HuH-7 (cell line): ENCODE measurements at places on chromosomes 2 and 18.

DNA sequence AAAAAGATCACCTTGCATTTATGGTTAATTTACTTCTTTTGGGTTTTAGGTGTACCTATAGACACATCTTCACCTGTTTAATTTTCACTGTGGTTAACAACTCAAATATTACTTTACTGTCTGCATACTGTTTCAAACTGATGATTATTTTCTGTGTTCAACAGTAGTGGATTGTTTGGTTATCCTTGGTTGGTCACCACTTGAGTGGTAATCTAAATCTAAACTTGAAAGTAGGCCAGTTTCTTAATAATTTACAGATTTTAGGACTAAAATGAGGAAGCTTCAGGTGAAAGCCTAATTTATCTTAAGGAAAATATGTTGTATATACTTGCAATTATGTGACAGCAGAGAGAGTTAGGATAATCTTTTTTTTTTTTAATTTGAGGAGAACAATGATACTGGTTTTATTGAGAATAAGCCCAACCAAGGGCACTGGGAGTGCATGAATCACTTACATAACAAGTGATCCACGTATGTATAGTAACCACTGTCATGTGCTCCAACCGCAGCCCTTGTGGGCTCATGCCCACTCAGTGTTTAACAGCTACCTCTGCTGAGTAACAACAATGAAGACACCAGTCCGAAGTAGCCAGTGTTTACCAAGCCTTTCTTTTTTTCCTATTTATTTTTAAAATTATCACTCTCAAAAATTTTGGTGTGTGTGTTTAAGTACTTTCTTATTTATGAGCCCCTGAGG, 31.0 kb upstream of the WDSUB1 start:
- DNase-seq = no peak

DNA sequence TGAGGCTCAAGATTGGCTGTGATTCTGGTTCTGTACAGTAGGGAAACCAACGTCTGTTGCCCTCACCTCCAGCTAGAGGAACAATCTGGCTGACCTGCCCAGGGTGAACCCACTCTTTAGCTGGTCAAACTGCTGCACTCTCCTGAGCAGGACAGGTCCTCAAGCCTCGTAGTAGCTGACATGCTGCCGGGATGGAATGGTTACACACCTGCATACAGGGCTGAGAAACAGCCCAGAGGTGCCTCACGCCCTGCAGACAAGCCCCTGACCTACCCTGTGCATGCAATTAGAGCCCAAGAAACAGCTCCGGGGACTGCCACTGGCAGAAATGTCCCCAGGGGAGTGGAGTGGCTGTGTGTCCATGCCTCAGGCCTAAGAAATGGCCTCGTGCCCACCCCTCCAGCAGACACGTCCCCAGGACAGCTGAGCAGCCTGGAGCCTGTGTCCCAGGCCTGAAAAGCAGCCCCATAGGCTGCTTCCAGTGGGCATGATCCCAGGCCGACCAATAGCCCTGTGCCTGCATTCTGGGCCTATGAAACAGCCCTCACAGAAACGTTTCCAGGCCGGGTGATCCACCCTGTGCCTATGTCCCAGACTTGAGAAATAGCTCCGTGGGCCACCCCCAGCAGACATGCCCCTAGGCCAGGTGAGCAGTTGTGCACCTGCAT, 25.4 kb downstream of the BOLL start:
- DNase-seq = no peak

DNA sequence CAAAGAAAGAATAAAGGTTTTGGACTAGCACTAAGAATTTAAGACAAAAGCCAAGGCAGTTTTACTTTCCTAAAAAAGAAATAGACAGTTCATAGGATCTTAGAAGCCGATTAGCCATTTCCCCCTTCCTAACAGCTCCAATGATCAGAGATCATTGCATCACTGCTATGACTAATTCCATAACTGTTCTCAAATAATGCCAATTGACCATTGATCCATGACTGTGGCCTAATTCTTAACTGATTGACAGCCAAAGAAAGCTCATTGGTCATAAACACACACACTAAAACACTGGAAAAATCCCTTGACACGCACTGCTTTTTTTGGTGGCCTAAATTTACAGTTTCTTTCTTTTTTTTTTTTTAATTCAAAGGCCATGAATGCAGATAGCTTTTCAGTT, 345.0 kb upstream of the ACVR2A start:
- peak; percentile 24 for DNase-seq

DNA sequence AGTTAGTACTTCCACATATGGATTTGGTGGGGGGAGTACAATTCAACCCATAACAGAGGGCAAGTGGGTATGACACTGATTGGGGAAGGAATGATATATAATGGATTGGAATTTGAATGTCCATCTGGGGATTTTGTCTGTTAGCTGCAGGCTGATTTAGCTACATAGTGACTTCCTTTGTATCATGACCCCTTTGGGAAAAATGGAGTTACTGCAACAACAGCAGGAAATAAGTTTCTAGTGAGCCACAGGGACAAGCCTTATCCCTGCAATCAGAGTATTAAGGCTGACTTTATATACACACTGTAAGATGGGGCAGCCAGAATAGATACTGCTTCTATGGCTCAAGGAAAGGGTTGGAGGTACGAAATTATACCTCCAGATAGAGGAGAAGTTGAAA, 404.4 kb upstream of the MEIS1 start:
- DNase-seq = no peak

GRCh38 chr2:222450021-222450420, 25.7 kb downstream of the SGPP2 start:
- no peak for DNase-seq

DNA sequence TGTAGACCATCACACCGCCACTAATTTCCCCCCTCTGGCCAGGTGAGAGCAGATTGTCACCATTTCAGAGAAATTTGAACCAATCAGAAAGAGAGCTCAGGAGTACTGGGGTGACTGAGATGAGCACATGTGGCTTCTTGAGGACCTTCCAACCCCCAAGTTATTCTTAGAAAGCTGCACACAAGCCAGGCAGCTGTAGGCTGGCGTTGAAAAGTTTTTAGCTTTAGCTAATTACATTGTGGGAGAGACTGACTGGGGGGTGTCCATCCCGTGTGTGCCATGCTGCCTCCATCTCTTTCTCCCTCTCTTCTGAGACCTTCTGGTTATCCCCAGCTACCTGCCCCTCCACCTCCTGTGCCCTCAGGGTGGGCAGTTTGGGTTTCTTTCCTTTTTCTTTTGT, 154.0 kb downstream of the AGAP1 start:
- DNase-seq = no peak

GRCh38 chr2:232235716-232236115, 142.8 kb upstream of the ALPP start:
- no peak for DNase-seq

DNA sequence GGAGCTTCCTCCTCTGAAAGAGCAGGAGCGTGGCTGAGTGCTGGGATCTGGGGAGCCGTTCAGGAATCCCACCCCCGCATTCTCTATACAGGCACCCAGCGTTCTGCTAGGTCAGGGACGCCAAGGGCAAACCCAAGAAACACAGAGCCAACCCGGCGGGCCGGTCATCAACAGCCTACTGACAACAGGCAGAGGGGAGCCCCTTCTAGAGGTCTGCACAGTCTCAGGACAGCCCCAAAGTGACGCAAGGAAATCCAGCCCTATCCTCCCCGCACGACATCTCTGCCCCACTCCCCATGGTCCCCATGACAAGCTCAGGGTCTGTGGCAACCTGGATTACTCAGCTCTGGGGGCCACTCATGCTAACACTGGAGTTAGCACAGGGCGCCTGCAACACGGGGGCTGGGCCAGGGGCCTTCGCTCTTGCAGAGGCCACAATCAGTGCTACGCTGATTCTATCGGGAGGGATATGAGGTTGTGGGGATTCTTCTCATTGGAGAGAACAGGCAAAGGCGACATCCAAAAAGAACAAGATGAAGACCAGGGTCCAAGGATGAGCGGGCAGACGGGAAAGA, 81.6 kb downstream of the PXDN start:
- DNase-seq = no peak

GRCh38 chr2:195575879-195576401, 81.1 kb upstream of the SLC39A10 start:
- peak; percentile 40 for DNase-seq

- DNase-seq = no peak
Observed at GRCh38 chr2:190666895-190667294, 18.0 kb downstream of the NAB1 start.

- DNase-seq = no peak
Observed at GRCh38 chr2:223929571-223930102, 15.5 kb downstream of the WDFY1 start.

DNA sequence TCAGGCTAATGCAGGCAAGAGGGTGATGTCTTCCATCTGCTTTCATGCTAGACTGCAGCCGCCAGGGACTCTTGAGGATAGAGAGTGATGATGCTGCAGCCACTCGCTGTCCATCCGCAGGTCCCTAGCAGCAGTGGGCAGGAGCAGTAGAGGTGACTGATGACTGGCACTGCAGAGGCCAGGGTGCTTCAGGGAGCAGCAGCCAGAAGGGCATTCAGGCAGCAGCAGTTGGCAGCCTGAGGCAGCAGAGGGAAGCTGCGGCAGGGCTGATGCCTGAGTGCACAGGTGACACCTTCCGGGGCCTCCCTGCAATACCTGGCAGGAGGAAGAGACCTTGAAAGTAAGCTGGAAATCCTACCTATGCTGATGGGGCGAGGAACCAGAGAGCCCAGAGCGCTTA, 214.2 kb downstream of the ICOS start:
- no peak for DNase-seq

DNA sequence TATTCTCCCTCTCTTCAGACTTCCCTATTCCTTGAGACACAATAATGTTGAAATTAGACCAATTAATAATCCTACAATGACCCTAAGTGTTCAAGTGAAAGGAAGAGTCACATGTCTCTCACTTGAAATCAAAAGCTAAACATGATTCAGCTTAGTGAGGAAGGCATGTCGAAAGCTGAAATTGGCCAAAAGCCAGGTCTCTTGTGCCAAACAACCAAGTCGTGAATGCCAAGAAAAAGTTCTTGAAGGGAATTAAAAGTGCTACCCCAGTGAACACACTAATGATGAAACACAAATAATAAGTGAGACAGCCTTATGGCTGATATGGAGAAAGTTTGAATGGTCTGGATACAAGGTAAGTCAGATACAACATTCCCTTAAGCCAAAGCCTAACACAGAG, 115.4 kb downstream of the PXDN start:
- DNase-seq = no peak

DNA sequence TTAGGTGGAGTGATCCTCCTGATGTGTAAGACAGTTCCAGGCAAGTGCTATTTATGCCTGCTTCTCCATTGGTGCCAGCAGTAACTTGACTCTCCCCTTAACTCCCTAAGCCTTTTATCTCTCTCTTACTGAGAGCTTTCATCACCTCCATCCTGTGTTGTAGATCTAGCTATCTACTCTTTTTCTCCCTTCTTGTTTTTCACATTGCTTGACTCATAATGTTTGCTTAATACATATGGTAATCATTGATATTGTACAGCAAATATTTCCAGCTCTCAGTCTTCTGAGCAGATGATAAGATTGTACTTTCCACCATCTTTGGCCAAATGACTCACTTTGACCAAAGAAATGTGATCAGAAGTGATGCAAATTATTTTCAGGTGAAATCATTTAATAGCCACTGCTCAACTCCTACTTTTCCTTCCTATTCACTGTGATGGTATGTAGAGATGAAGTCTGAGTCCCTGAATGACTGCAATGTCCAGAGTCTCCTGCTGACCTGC, 165.0 kb downstream of the PLCL1 start:
- no peak for DNase-seq

GRCh38 chr2:235848055-235848454, 320.1 kb downstream of the GBX2 start:
- no peak for DNase-seq

DNA sequence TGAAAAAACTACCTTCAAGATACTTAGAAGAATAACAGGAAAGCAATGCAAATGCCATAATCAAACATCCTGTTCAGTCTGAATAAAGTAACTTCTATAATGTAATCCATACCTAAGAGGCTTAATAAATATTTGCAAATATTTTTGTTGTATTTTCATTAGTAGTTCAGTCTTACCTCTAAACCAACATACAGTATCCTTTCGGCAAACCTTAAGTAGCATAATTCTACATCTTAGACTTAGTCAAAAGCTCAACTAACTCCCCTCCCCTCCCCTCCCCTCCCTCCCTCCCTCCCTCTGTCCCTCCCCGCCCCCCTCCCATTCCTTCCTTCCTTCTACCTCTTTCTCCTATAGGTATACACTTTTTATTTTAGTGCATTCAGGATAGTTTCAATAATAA, 1373.2 kb downstream of the SUCLG1 start:
- DNase-seq = no peak

- DNase-seq = no peak
Observed at GRCh38 chr2:71558300-71559051, 105.1 kb downstream of the DYSF start.

DNA sequence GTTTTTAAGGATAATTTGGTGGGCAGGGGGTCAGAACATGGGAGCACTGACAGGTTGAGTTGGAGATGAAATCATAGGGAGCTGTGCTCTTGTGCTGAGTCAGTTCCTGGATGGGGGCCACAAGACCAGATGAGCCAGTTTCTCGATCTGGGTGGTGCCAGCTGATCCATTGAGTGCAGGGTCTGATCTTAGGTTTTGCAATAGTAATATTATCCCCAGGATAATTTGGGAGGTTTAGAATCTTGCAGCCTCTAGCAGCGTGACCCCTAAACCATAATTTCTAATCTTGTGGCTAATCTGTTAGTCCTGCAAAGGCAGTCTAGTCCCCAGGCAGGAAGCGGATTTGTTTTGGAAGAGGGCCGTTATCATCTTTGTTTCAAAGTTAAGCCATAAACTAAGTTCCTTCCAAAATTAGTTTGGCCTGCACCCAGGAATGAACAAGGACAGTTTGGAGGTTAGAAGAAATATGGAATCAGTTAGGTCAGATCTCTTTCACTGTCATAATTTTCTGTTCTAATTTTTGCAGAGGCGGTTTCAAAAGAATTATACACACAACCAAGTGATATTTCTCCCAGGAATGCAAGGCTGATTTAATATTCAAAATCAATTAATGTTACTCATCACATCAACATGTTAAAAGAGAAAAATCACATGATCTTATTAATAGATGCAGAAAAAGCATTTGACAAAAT, 23.0 kb downstream of the DBI start:
- DNase-seq = no peak

DNA sequence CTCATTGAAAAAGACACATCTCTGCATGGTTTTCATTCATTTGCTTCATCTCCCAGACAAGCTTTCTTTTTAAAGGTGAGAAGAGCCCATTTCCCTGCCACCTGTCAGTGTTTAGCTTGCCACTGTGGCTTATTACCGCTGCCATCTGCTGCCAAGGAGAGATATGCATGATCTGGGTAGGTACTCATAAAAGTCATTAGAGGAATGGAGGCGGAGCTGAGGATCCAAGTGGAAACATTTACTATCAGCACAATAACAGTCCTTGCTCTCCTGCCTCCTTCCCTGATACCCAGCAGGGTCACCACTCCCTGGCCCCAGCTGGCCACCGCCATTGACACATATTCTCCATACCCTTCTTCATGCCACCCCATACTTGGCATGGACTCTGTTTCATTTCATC, 390.4 kb downstream of the TSN start:
- DNase-seq = no peak

GRCh38 chr18:52310651-52311050, 29.3 kb upstream of the DCC start:
- no peak for DNase-seq

- no peak for DNase-seq
Observed at GRCh38 chr2:23694058-23695045, 232.6 kb downstream of the ATAD2B start.
